ENCODE measurements at places on chromosomes 16 and 17.

DNA sequence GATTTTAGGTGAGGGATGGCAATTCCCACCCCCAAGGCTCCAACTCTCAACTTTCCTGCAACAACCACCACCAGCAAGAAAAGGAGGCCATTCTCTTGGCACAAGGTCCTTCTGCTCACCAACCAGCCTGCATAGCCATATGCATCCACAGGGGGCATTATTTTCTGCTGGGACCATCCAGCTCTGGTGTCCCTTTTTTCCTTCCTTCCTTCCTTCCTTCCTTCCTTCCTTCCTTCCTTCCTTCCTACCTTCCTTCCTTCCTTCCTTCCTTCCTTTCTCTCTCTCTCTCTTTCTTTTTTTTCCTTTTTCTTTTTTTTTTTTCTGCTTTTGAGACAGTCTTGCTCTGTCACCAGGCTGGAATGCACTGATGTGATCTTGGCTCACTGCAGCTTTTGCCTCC, 21.1 kb upstream of the COX10 start:
- DNase-seq, result no peak

DNA sequence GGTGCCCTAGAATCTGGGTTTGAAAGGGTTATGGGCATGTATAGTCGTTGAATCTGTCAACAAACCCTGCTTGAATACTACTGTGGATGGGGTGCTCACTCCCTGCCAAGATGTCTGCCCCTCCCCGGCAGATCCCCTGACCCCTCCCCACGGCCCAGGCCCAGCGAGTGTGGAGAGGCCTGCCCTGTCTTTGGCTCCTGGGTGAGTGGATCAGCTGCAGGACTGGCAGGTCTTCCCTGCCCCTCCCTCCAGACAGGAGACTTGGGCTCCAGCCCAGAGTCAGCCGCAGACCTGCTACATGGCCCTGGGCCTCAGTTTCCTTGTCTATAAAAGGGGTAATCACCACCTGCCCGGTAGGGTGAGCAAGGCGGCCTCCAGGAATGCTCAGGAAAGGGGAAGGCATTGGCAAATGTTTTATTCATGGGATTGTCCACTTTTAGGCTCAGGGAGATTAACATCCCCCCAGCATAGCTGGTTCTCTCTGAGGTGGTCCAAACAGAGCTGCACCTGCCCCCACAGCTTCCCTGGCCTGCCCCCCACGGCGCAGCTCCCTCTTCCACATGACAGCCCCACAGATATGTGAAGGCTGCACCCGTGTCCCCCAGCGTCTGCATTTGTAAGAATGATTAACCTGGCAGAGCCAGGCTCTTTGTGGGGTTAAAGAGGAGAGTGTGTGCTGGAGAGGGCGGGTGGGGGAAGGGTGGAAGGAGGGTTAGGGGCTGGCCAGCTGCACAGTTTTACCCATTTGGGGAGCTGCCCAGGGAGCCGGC, 18.5 kb upstream of the SPNS2 start:
- no peak for DNase-seq

DNA sequence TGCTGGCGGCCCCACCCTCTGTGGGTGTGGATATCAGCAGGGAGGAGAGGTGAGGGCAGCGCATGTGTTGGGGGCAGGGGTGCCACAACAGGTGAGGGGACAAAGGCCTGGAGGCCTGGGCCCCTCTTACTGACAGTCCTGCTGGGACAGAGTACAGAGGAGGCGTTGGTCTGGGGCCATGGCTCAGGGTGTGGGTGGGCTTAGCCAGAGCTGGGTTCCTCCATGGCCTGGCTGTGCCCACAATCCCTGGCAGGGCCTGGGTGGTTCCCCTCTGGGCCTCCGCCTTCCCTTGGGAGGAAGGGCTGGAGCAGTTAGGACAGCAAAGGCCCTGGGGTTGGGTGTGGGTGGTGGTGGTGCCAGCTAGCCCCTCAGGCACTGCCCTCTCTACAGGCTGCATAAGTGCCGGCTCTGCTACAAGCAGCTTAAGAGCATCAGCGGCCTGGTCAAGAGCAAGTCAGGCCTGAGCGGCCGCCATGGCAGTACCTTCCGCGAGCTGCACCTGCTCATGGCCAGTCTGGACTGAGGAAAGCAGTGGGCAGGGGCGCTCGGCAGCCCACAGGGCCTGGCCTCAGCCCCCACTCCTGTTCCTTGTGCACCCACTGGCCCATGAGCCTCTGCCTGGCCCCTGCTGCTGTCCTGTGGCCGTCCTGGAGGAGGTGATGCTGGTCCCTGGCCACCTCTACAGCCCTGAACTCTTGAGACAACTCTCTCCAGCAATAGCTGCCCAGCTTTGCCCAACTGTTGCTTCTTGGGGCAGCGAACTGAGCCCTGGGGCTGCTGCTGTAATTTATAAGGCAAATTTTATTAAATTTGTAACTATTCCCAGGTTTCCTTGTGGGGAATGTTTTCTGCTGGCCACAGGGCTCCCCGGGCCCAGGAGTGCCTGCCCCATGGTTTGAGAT, 21.1 kb downstream of the KATNB1 start:
- DNase-seq, result no peak

DNA sequence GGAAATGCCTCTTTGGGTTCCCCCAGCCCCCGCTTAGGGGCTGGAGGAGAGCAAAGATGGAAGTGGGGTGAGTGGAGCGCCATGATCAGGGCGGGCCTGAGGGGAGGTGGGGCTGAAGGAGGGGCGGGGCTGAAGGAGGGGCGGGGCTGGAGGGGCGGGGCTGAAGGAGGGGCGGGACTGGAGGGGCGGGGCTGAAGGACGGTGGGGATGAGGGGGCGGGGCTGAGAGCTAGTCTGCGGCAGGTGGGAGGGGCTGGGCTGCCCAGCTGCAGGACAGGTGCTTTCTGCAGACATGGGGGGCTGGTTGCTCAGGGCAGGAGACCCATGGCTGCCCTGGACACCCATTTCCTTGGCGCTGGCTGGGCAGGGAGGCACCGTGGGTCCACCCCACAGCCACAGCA, 39.1 kb upstream of the PABPN1L start:
- no peak for DNase-seq

DNA sequence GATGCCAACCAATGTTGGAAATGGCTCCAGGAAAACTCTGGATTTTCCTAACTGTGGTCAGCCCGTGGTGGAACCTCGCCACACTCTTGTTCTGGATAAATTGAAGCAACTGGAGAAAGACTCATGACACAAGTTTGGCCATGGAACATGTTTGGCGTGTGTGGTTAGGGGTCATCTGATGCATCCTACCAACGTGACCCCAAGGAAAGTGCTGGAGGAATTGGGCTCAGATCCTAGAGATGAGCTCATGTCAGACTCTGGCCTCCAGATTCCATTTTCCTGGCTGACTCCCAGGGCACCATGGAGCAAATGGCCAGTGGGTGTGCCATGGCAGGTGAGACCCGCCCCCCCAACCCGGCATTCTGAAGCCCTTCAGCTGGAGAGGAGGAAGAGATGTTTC, 58.5 kb downstream of the CACNG5 start:
- DNase-seq, result no peak

DNA sequence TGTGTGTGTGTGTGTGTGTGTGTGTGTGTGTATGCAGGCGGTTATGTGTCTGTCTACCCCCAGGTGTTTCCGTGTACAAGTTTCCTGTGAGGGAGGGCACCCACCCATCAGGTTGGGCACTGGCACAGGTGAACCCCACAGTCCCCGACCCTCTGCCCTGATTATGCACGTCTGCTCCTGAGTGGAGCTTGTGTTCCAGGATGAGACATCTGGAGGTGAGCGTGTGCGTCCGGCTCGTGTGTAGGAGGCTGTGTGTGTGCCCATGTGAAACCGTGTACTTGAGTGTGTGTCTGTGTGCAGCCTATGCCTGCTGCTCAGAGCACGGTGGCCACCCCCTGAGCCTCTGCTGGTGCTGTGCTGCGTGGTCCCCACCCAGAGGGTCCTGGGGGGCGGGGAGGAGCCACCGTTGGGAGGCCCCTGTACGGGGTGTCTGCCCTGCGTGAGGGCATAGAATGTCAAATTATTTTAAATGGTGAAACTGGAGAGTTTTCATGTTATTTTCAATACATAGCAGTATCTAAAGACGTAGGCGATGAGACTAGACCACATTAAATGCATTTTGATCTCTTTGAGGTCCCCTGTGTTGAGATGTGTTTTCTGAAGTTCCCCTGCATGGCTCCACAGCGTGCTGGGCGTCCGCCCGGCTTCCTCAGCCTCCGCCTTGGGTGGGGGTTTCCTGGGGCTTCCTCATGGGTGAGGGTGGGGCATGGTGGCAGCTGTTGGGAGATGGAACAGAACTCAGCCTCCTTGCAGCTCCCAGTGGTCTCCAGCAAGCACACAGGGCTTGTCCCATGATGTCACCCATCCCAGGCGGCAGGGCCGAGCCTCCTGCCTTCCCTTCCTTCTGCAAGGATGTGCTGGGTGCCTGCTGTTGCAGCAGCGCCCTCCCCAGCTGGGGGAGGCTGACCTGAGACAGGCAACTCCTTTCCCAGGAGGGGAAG, 43.4 kb downstream of the KCNJ12 start:
- no peak for DNase-seq

DNA sequence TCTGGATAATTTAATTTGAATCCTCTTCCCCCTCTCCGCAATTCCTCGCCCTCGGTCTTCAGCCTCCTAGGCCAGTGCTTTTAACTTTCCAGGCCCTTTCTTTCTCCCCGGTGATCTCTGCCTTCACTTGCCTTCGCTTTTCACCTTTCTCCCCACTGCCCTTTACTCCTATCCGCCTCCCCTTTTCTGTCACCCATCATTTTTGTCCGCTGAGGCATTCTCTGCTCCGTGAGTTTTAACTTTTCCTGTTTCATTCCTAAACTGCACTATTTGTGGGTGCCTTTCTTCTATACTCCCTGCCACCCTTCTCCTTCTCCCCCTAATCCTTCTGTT, 729 bp downstream of the LONP2 start:
- no peak for DNase-seq

GRCh38 chr17:75876190-75876937, 2.0 kb downstream of the TRIM47 start:
- no peak for DNase-seq

GRCh38 chr17:29357821-29358232, 32.3 kb upstream of the TAOK1 start:
- no peak for DNase-seq

DNA sequence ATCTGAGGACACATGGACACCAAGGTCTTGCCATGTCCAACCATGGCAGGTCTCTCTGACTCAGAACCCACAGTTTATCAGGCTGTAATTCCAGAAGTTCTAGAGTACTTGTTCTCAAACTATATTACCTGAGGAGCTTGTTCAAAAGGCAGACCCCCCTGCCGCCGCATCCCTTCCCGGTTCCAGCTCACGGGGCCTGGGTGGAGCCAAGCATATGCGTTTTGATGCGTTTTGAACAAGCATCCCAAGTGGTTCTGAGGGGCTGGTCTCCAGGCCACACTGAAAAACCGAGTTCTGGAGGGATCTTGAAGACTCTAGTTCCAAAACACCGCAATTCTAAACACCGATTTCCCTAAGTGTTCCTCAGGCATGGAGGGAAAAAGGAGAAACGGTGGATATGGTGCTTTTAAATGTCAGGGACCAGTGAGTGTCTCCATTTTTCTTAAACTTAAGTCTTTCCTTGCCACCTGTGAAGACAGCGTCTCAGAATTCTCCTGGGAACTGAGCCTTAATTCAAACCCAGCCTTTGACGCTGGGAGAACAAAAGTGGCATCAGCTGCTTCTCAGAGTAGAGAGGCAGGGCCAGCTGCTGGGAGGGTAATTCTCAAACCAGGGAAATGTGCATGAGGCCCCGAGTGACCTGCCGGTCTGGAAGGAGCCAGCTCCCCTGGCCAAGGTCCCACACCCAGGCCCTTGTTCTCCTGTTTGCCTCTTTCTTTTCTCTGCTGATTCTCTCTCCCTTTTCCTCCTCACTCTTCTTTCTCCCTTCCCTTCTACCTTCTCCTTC, 84.4 kb upstream of the PLCG2 start:
- DNase-seq, result peak; percentile 53

DNA sequence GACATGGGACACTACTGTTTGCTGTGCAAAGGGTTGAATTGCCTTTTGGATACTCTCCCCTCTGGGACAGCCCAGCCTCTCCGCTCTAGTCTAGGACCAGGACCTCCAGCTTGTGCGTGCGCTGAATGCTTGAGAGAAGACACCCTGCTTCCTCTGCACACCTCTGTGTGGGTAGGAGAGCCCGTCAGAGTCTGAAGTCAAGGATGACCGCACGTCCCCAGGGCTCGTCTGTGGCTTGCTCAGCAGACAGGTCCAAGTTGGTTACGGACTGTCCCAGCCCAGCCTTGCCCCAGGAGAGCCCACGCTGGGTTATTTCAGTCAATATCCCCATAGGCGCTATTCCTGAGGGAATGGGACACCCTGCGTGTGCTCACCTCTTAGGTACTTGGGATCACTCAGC, 3.7 kb downstream of the C16orf89 start:
- no peak for DNase-seq

DNA sequence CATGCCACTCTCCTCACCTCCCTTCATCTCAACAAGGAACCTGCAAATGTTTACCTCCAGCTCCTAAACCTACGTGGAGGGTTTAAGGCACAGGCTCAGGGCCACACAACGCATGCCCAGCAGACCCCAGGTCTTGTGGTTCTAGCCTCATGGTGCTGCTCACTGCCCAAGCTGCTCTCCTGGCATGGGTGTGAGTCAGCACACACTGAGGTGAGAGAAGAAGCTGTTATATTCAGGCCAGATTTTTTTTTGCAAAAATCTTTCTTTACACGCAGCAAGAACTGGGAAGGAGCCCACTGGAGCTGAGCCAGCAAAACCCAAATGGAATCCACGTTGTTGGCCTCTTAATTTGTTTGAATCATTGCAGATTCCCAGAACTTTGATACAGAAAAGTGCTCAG, 5.5 kb upstream of the C16orf96 start:
- no peak for DNase-seq

- no peak for DNase-seq
Measured at GRCh38 chr17:73820686-73821448, 176.6 kb upstream of the SDK2 start.

DNA sequence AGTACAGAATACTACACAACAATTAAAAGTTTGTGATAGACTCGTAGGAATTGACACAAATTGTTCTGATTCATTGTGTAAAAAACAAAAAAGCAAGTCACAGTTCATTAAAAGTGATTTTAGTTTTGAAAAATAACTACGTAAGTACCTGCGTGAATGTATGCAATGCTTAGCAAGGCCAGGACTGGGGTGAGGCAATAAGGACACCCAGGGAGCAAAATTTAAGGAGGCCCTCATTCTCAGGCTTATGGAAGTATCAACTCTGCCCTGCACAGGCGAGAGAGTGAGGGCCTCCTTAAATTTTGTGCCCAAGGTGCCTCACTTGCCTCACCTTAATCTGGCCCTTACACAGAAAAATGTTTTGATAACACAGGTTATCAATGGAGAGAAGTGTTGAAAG, 31.4 kb downstream of the NOG start:
- DNase-seq, result no peak
